Eye (tissue), 1 donor: ENCODE measurements at places on chromosomes 16 and 17.

DNA sequence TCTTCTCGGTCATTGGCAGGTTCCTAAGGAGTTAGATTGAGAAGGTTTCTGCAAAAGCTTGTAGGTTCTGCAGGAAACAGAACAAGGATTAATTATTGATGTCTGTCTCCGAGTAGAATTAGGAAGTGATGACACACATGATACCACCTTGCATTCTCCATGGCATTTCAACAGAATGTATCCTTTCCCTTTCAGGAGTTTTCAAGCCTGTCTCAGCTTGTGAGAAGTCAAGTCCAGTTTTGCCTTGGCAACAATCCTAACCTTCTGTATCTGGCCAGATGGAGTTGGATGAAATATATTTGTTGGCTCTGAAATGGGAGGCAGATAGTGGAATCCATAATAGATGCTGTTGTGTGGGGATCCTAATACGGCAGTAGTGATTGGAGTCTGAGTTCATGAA lies 235.5 kb downstream of the SHISA9 start:
- no peak for DNase-seq

- peak; percentile 93 for DNase-seq
Observed at GRCh38 chr17:1908699-1909309, 79.0 kb downstream of the RPA1 start.

GRCh38 chr17:36938566-36939051 lies 1.3 kb downstream of the LHX1 start:
- peak; percentile 72 for DNase-seq

- DNase-seq: no peak
Observed at GRCh38 chr17:63716426-63716825, 16.5 kb upstream of the LIMD2 start.

DNA sequence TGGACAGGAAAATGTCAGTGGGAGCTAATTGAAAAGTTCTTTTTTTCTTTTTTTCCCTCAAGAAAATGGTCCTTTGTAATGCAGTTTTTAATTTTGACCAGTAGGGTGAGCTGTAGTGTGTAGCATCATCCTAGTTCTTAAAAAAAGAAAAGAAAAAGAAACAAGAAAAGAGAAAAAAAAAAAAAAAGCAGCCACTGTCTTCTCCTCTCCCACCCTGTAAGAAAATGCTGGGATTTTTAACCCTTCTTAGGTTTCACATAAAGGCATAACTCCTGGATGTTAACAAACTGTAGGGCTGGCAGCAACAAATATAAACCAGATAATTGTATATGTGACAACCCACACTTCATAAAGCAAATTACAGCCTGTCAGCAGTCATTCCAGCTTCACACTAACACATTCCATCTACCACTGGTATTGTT lies 78.1 kb downstream of the SKAP1 start:
- peak; percentile 57 for DNase-seq

GRCh38 chr17:45920083-45920482 lies 25.7 kb downstream of the MAPT start:
- no peak for DNase-seq

- no peak for DNase-seq
Observed at GRCh38 chr17:72764632-72765041, 327.9 kb downstream of the SLC39A11 start.
